ENCODE measurements at places on chromosomes 13 and 19.

- no peak for DNase-seq
Measured at GRCh38 chr13:33257841-33258807, 27.4 kb downstream of the STARD13 start.

GRCh38 chr19:2371656-2372055 lies 11.6 kb downstream of the TMPRSS9 start:
- no peak for DNase-seq

DNA sequence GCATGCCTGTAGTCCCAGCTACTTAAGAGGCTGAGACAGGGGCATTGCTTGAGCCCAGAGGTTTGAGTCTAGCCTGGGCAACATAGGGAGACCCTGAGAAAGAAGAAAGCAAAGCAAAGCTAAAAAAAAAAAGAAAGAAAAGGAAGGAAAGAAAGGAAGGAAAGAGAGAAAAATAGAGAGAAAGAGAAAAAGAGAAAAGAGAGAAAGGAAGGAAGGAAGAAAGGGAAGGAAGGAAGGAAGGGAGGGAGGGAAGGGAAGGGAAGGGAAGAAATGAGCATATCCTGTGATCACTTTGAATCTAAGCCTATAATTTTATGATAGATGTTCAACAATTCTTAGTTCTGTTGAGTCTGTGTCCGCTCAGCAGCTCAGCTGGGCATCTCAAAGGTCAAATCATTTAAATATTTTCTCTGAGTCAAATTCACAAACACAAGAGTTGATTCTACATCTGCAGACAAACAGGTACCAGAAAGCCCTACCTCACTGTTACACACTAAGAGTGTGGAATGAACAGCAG lies 70.4 kb downstream of the SUCLA2 start:
- DNase-seq: no peak

- DNase-seq: no peak
Measured at GRCh38 chr19:45663800-45664199, 4.2 kb upstream of the GIPR start.

- DNase-seq: no peak
Measured at GRCh38 chr13:94400874-94401273, 78.6 kb downstream of the DCT start.

DNA sequence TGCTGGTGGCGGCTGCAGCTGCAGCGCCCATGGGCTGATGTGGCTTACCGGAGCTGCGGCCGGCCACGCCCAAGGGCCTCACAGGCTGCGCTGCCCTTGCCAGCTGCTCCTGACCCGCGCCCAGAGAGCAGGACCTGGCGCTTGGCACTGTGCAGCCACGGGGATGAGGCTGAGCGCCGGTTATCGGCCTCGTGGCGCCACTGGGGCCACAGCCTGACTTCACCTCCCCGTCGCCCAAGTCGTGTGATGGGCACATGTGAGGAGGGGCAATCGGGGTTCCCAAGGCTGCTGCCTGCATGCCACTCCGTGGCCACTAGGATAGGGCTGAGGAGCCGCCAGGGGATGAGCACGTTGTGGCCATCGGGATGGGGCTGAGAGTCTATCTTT lies 77.2 kb upstream of the PABPC3 start:
- DNase-seq: no peak

DNA sequence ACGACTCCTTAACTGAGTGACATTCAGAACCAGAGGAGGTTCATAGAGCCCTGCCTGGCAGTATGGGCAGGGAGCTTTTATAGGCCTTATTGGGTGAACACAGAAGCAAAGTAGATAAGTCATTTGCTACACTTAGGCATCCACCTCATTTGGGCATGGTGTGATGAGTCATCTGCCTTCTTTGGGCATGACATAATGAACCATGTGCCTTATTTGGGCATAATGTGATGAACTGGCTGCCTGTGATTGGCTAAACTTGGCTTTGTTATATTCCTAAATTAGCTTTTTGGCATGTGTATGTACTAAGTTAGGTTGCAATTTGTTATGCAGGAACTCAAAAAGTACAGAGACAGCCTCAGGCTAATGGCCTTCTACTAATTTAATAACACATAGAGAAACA lies 2210.2 kb upstream of the PCDH20 start:
- DNase-seq: no peak

- DNase-seq: no peak
Measured at GRCh38 chr19:47040869-47041268, 7.6 kb downstream of the TMEM160 start.

Data from activated CD4-positive, alpha-beta T cell treated with anti-CD3 and anti-CD28 coated beads for 4 hours (primary cell).